ENCODE measurements at places on chromosomes 1 and 21.

DNA sequence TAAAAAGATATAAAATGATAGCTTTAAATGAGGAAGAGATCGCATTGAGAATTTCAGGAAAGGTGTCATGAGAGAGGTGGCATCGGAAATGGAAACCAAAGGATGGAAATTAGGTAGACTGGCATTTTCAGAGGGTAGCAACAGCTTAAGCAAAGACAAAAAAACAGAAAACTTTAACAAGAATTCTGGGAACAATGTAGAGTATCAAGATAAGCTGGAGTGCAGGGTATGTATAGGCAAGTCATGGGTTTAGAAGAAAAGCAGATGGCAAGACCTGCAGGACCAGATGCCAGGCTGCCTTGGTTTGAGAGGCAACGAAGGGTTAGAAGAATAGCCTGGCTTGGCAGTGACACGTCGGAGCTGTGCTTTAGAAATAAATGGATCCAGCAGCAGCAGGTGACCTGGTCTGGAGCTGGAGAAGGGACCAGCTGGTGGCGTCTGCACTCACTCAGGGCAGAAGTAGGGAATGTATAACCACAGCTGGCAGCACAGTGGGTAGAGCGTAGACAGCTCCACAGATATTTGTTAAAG, 149.4 kb upstream of the TIAM1 start:
- DNase-seq, result no peak

- no peak for DNase-seq
These were observed 36.4 kb downstream of the OLFML2B start for GRCh38 chr1:161987303-161987702.

DNA sequence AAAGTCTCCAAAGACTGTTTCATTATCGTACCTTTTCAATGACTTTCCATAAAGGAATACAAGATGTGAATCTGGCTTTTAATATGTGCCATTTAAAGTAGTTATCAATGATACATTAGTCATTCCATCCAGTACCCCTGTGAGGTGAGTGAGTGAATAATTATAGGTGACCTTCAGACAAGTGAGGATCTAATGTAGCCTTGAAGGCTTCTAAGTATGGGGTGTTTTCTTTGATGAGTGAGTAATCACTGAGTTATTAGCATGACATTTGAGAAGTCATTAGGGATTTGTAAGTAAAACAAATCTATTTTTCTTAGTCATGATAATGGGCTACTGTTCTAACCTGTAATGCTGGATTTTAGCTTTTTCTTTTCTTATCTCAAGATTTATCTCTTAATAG, 831.4 kb downstream of the ADGRL2 start:
- no peak for DNase-seq

GRCh38 chr1:22837332-22837731, 126.7 kb downstream of the EPHB2 start:
- no peak for DNase-seq

GRCh38 chr1:91057784-91058183, 35.9 kb upstream of the ZNF644 start:
- DNase-seq, result no peak

- no peak for DNase-seq
These were observed 13.2 kb downstream of the MEGF6 start for GRCh38 chr1:3598051-3598491.

DNA sequence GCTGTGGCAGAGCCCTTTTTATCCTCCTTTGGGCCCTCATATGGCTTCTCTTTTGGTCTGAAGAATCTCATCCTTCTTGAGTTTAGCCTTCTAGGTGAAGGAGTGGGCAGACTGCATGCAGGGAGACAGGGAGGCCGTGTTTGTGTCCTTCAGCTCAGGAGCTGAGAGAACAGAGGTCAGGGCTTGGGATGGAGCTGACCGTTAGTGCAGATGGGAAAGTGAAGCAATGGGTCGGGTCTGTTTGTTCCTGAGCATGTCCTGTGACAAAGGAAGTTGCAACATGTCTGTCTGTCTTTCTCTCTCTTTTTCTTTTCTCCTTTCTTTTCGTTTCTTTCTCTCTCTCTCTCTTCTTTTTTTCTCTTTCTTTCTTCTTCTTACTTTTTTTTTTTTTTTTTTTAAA, 14.9 kb downstream of the MAPKAPK2 start:
- DNase-seq, result no peak

DNA sequence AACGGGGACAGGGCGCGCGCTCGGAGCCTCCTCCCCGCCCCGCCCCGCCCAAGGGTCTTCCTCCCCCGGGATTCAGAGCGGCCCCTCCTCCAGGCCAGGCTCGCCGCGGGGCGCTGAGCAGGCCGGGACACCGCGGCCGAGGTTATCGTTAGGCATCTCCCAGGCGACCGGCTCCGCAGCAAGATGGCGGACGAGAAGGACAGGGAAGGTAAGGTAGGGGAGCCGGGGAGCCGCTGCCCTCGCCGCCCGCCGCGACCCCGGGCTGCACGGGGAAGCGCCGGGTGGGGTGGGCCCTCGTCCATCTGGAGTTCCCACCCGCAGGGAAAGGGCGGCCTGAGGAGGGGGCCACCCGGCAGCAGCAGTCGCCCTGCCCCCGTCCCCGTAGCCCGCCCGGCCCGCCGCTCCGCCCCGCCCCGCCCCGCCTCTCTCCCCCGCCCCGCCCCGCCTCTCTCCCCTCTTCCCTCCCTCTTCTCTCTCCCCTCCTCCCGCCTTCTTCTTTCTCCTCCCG, 105.9 kb upstream of the HNRNPU start:
- DNase-seq, result peak; percentile 74

DNA sequence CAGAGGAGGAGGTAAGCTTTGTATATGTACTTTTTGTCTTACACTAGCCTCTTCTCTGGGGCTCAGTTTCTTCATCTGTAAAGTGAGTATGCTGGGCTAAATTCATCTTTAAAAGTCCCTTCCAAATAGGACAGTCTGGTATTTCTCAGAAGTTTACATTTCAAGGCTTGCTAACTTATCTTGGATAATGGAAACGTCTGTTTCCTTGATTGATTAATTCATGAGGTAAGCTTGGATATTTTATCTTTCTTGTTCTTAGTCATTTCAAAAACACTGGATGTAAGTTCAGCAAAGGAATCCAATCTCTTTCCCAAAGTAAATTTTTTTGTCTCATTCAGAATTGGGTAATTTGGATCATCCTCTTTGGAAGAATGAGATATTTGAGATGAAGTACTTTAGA, 111.0 kb downstream of the EDEM3 start:
- DNase-seq, result no peak

DNA sequence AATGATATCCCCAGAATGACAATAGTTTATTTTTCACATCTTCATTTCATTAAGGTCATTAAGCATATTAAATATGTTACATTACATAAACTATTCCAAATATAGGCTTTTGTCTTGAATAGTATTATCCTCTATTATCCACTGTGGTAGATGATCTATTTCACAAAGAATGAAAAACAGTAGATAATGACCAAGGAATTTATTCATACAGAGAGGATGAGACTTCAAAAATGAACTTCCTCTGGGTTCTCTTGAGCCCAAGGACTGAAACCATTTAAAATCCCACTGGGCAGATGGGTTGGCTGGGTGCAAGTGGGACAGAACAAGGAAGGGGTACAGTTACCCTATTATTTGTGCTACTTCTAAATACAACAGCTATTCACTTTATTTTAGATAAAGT, 33.0 kb downstream of the PTPN14 start:
- no peak for DNase-seq

DNA sequence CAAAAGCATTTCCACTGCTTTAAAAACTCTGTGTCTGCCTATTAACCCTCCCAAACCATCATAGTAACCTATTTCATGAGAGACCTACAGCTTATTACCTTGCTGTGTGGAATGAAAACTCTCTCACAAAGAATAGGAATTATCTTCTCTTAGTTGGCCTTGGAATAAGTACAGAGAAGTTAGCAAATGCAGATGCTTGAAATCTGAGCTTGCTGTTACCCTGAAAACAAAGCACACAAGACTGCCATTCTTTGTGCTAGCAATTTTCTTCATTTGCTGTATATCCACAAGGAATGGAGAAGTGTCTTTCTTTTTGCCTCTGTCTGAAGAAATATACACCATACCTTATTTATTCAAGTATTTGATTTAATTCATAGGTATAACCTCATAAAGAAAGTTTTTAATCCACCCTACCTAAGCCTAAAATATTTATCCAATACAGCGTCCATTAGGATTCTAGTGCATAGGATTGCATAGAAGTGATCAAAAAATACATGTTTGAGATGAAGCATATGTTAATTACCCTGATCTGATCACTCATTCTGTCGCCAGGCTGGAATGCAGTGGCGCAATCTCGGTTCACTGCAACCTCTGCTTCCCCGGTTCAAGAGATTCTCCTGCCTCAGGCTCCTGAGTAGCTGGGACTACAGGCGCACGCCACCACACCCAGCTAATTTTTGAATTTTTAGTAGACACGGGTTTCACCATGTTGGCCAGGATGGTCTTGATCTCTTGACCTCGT, 451.1 kb downstream of the LTN1 start:
- DNase-seq, result no peak

DNA sequence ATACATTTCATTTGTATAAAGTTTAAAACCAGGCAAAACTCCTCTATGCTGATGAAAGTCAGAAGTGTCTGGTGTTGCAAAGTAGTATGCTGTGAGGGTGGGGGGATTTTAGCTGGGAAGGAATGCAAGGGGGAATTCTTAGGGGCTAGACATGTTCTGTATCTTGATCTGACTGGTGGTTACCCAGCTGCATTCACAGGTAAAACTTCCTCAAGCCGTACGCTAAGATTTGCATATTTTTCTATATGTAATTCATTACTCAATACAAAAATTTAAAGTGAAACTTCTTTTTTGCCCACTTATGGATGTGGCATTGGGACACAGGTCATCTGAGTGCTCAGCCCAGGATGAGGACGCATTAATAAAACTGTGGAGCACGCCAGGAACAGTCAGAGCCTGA, 323.3 kb downstream of the PAPPA2 start:
- DNase-seq, result no peak

DNA sequence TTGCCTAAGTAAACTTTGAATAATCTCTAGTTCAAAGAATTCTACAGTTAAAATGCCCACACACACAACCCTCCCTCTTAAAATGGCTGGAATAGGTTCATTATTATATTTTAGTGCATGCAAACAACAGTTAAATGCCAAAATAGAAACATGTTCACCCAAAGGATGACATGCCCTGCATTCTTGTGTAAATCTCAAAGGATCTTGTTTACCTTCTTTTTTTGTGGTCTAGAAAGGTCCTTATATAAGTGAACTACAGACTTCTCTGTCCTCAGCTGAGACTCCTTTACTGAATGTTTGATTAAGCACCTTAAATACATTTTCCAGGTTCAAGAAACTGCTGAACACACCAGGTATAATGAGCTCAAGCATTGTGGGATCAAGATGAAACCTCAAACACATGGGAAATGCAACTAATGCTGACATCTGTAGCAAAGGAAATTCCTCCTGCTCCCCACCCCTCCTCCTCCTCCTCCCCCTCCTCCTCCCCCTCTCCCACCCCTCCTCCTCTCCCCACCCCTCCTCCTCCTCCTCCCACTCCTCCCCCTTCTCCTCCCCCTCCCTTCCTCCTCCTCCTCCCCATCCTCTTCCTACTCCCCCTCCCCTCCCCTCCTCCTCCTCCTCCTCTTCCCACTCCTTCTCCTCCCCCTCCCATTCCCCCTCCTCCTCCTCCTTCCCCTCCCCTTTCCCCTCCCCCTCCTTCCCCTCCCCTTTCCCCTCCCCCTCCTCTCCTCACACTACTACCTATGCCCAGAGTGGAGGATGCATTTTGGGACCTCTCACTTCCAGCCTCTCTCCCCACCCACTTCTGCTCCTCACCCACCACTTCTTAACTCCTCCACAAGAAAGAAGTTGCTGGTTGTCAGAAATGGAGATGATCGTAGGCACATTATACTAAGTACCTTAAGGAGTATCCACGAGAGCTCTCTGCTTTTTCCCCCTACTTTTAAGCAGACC, 233.9 kb downstream of the MRPL39 start:
- no peak for DNase-seq

GRCh38 chr21:10463156-10463555, 58.2 kb upstream of the TPTE start:
- no peak for DNase-seq

GRCh38 chr21:17436626-17437111, 76.2 kb upstream of the CXADR start:
- DNase-seq, result no peak

DNA sequence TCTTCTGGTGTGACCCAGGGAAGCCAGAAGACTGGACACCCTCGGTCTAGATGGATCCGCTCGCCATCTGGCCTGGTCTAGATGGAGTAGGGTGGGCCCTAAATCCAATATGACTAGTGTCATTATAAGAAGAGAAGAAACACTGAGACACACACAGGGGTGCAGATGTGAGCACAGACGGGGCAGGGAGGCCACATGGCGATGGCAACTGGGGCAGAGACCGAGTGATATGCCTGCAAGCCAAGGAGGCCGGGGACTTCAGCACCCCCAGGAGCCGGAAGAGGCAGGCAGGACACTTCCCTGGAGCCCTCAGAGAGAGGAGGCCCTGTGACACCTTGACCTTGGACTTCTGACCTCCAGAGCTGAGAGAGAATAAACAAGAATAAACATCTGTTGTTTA, 5.6 kb upstream of the TFF3 start:
- DNase-seq, result no peak

- no peak for DNase-seq
These were observed 103.9 kb downstream of the URB2 start for GRCh38 chr1:229729916-229730315.

DNA sequence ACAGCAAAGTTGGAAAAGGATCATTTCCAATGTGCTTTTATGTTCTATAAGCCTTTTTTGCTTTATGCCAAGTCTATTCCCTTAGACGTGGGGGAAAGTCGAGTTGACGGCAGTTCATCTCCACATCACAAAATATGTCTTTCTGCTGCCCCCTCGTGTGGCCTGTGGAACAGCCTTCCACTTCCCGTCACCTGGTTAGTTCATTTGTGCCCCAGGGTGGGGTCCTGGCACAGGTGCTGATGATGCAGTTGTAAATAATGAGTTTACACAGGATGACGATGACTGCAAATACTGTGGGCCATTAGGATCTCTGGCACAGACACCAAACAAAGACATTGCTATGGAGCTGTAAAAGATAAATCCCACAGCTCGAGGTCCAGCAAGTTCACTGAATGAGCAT, 10.0 kb upstream of the OTUD3 start:
- no peak for DNase-seq

DNA sequence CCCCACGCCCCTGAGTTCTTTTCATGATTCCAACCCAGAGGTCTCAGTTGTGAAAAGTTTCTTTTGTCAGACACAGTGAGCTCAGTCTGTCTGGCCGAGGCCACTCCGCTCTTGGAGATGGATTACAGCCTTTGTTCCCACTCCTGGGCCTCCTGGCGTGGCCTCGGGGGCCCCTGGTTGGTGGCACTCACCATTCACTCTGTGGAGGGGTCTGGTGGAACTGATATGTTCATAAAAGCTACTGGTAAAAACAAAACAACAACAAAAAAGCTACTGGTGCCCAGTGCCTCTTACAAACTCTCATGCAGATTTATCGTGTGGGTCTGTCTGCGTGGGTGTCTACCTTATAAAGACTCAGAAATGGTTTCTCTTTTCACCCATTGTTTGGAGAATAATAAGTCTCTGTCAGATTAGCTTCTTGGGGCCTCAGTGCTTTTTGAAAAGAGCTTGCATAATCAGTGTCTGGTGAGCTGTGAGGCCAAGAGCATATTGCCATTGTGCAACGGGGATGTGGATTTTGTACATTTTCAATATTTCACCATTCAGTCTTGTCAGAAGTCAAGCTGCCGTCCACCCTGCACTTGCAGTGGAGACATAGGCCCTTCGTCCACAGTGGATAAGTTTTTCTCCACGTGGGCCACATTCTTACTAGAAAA, 86.7 kb downstream of the GALNT2 start:
- no peak for DNase-seq

Measured in activated naive CD4-positive, alpha-beta T cell treated with Interleukin-2 at 50 U/mL for 16 hours (primary cell).